NCI-H1105 (cell line): ENCODE measurements at places on chromosomes 7 and 10.

- no peak for DNase-seq
Observed at GRCh38 chr10:33215154-33215553, 119.3 kb downstream of the NRP1 start.

DNA sequence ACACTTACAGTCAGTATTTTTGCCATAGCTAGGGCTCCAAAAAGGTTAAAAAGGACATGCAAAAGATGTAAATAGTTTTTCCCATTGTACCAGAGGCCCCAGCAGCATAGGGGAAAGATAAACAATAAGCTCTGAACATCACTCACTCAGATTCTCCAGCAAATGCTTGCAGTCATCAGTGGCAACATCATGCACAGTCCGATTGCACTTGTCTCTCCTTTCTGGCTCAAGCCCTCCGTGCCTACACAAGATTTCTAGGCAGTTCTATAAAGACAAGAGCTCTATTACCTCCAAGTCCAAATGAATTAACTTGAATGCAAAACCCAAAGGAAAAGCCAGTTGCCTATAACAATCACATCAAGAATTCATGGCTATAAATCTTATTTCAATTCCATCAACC, 106.3 kb downstream of the CTTNBP2 start:
- no peak for DNase-seq

GRCh38 chr7:75878769-75879611, at the start of gene RHBDD2:
Gene RHBDD2 (plus strand): TSS chr7:75879034. CDS start chr7:75879083, 49 bp downstream.
- DNase-seq = peak; percentile 95

- DNase-seq = no peak
Observed at GRCh38 chr7:139246905-139247304, 15.9 kb downstream of the UBN2 start.

DNA sequence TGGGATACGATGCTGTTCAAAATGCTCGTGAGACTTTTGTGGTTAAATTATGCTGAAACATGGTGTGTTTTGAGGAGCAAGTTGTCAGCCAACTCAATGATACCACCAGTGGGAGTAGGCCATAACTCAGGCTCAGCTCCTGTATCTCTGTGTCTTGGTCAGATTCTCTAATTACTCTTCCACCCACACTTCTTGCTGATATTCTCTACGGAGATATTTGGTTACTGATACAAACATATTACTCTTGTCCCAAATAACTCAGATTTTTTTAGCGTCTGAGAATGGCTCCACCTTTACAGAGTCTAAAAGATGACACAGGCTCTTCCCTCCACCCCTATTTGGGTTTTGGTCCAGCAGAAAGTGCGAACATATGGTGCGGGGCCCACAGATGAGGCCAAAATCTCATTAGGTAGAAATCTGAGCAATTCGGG, 168.9 kb downstream of the PKD1L1 start:
- no peak for DNase-seq

DNA sequence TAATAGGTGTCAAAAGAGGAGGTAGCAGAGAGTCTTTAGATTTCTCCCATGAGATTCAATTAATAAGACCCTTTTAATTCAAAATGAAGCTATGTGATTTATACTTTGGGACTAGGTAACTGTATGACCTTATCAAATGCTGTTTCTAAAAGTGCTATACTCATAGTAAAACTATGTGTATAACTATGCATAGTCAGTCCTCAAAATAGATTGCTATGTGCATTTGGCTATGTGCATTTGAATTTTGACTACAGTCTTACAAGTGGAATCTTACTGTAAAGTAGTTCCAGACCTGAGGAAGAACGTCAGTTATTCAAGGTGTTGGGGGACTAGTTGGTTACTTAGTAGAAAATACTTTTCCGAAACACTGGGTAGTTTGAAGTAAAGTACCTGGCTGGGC, 36.9 kb downstream of the ADD3 start:
- no peak for DNase-seq
